ENCODE measurements at places on chromosomes 1 and 21.

DNA sequence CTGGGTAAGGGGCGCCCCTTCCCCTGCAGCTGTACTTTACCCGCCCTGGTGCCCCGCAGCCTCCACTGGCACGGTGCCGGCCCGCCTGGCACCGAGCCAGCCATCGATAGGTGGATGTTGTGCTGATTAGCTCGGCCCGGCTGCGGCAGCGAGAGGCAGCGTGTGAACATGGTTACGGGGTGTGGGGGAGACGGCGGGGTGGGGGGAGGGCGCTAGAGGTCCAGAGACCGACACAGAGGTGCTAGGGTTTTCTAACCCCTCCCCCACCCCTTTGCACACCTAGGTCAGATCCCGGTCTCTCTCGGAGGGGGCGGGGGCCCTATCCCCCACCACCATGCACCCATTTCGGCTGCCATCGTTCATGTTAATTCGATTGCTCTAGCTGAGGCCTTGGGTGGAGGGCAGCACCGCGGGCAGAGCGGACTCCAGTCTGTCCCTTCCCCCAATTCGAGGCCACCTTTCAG is 6.7 kb downstream of the EFNA4 start:
- ATAC-seq: no peak

DNA sequence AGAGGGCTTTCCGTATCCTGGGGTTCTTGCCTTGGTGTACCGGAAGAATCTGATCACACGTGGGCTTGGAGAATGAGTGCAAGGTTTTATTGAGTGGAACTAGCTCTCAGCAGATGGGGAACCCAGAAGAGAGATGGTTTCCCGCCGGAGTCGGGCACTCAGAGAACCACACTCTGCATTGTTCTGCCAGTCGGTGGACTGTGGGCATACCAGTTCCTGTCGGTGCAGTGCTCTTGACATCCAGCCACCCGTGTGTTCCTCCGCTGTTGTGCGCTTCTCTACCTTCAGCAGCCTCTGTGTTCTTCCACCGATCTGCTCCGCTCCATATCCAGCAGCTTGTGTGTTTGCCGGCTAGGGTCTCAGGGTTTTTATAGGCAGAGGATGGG is 10.8 kb upstream of the PPIE start:
- ATAC-seq: no peak

DNA sequence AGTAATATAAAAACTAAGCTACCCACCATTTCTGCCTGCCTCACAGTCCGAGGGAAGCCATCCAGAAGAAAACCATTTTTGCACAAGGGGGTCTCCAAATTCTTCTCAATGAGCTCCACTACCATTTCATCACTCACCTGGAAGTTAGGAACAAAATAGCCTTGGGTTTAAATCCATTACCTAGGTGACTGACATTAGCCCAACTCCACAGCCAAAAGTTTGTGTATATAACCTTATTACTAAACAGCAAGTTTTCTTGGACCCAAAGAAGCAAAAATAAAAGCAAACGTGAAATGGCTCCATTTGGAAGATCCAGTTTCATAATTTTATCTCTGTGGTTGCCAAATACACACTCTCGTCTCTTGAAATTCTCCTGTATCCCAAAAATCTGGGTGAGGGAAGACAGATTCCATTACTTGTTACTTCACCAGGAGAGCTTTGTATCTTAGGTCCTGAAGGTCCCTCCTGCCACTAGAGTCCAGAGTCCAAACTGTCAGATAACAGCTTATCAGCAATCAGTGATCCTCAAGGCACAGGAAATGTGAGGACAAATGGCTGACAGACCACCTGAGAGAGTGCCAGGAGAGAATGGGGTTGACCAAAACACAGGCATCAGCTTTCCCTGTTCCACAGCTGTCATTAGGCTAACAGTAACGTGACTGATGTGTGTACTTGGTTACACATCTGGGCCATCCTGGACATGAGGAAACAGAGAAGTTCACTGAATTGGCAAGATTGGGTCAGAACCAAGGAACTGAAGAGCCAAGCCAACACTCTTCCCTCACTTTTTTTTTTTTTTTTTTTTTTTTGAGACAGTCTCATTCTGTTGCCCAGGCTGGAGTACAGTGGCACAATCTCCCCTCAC is 14.9 kb downstream of the AK2 start:
- no peak for ATAC-seq

- ATAC-seq: no peak
Measured at GRCh38 chr1:207578796-207579435, 66.0 kb upstream of the CR1L start.

DNA sequence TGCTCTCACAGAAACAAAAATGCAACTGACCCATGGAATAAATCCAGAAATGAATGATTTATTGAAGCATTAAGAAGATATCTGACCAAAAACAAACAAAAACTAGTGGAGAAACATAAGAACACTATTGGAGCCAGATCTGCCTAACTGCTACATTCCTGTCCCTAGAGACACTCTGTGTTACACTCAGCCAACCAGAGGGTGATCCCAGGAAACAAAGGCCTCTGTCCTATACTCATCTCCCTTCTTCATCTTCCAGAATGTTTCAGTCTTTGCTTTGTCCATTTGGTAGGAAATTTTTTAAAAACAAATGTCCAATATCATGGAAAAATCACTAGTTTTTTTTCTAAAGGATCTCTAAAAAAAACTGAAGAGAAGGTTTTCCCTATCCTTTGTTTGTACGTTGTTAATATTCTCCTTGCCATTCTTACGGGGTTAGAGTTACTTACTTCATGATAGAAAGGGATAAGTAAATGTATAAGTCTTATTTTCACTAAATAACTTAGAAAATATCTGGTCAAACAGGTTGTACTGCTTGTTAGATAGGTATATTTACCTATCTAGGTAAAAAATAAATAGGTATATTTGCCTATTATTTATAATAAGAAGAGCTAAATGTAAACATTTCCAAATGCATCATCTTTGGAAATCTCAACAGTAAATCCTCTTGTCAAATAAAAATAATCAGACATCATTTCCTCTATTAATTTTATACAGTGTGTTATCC is 59.1 kb downstream of the NME7 start:
- ATAC-seq: no peak

- ATAC-seq: no peak
Measured at GRCh38 chr21:37871121-37871862, 45.0 kb downstream of the KCNJ6 start.

DNA sequence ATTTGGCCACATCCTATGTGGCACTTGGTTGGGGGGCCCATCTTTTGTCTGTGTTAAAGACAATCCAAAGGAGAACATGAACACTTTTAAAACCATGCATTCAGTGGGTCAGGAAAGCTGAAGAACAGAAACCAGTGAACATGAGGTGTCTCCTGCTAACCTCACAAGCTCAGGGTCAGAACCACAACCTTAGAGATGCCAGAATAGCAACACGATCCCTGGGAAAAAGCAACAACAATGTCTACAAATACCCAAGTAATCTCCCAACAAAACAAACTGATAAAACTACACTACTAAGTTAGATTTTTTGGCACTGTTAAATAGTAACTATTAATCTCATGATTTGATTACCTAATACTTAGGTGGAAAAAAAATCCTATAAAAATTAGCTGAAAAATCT is 34.1 kb upstream of the GNG4 start:
- ATAC-seq: no peak

GRCh38 chr21:18518054-18518481 is 114.5 kb upstream of the TMPRSS15 start:
- no peak for ATAC-seq

GRCh38 chr1:234616644-234617043 is 6.7 kb upstream of the IRF2BP2 start:
- ATAC-seq: no peak

- ATAC-seq: no peak
Measured at GRCh38 chr1:14010476-14010875, 310.5 kb downstream of the PRDM2 start.

DNA sequence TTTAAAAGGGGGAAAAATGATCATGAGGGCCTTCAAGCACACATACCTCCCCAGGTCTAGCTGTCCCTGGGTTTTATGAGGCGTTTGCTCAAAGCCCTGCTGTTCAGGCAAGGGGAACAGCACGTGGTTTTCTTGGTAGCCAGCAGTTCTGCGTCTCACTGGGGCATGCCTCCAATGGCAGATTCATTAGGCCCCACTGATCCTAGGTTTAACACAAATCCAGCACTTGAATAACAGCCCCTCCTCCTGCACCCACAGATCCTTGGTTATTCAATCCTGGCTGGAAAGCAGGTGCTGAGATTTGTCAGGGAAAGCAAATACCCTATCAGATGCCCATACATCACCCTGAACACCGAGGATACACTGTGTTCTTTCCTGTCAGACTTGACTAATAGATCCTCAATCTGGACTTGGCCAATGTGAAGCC is 106.4 kb downstream of the ZC3H11B start:
- ATAC-seq: no peak

GRCh38 chr1:6683434-6683833 is 18.2 kb downstream of the DNAJC11 start:
- no peak for ATAC-seq

- no peak for ATAC-seq
Measured at GRCh38 chr1:37475380-37476086, 1.2 kb downstream of the ZC3H12A start.

GRCh38 chr1:8370046-8370881 is 52.4 kb downstream of the SLC45A1 start:
- ATAC-seq: no peak

- ATAC-seq: peak; percentile 42
Measured at GRCh38 chr1:13756557-13757315, 56.7 kb downstream of the PRDM2 start.

DNA sequence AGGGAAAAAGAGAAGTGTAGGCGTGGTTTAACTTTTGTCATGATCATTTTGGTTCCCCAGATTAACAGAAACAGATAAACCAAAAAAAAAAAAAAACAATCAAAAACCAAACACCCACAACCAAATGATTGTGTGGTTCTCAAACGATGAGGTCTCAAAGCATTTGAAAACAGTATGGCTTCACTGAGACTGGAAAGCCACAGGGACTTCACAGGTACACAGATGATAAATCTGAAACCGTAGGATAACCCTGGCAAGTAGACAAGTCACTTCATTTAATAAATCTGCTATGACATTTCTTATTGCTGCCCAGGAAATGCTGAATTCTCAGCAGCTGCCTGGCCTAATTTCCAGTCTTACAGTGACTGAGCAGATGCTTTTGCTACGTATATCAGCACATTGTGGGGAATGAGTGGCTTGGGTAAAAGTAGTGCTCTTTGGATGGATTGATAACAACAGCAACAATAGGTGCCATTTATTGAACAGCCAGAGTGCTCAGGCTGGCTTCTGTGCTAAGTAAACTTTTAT is 6.1 kb downstream of the ST6GALNAC3 start:
- no peak for ATAC-seq

- no peak for ATAC-seq
Measured at GRCh38 chr1:170219163-170219562, 73.4 kb downstream of the NTMT2 start.

- ATAC-seq: no peak
Measured at GRCh38 chr1:227897704-227898438, 49.9 kb downstream of the WNT9A start.

Data from activated CD4-positive, CD25-positive, alpha-beta regulatory T cell treated with anti-CD3 and anti-CD28 coated beads, Interleukin-2, amount 50 U/mL, for 24 hours (primary cell).